ENCODE measurements at places on chromosomes 1 and 21.

- DNase-seq: no peak
Measured at GRCh38 chr1:160761886-160762285, 22.8 kb downstream of the SLAMF7 start.

DNA sequence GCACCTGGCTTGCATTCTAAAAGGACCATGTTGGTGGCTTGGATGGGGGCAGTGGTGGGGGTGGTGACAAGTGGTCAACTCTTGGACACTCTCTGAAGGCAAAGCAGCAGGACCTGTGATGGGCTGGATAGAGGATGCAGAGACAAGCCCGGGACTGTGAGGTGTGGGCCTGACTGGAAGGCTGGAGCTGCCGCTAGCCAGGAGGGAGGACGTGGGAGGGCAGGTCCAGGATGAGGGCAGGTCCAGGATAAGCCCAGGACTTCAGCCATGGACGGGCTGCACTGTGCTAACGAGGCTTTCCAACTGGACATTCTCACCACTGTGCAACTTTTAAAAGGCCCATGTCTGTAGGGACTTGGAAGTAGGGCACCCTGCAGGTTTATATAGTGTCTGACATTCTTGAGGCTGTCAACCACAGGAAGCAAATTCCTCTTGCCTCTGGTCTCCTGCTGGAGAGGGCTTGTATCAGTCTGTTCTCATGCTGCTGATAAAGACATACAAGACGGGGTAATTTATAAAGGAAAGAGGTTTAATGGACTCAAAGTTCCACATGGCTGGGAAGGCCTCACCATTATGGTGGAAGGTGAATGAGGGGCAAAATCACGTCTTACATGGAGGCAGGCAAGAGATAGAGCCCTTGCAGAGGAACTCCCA is 8.3 kb upstream of the C1orf167 start:
- no peak for DNase-seq

DNA sequence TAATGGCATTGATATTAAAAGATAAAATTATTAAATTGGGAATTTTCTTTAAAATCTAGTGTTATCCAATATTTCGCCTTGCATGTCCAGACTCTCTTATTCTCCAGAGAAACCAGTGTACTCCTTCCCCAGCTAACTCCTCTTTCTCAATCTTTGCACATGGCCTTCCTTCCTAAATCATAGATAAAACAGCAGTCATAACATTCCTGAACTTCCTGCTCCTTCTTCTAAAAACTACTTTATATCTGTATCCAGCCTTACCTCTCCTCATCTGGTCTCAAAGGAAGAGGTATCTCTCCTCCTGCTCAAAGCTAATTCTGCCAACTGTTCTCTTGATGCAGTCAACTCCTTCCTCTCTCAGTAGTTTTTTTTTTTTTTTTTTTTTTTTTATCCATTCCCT is 39.5 kb upstream of the NEK7 start:
- DNase-seq: no peak

GRCh38 chr1:36067871-36068270 is 16.0 kb upstream of the TEKT2 start:
- DNase-seq: no peak

DNA sequence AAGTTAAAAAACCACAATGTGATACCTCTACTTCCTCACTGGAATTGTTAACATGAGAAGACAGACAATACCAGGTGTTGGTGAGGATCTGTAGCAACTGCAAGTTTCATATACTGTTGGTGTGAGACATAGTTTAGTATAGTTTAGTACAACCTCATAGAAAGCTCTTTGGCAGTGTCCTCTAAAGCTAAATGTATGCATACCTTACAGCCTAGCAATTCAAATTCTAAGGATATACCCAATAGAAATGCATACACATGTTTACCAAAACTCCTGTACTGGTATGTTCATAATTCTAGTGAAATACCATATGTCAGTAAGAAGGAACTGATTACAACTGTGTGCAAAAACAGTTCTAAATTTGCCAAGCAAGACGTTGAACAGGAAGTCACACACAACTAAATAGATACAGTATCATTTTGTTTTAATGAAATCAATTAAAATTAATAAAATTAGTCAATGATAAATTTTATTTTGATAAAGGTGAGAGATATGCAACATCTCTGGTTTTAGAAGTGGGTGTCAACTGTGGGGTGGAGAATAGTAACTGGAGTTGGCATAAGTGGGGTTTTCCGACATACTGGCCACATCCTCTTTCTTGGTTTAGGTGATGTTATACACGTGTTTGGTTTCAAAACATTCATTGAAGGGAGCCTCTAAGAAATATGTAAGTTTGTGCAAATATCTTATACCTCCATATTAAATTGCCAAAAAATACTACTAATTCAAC is 450.7 kb downstream of the PTPRC start:
- DNase-seq: no peak

- no peak for DNase-seq
Measured at GRCh38 chr1:201450721-201451291, 18.2 kb downstream of the PHLDA3 start.

DNA sequence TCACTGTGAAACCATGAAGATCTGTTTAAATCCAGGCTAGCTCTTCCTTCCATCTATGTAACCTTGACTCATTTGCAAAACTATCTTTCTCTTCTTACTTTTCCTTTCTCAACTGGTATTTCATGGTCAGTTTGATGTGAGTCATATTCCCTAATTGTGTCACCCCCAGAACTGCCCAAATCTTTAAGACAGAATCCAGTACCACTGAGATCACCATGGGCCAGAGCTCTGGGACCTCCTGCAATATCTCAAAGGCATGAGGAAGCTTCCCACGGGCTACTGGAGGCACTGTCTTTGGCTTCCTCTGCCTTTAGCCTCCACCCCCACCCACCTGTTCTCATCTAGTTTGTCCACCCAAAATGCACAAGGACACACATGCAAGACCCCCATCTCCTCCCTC is 274.4 kb upstream of the FMN2 start:
- DNase-seq: no peak

- DNase-seq: no peak
Measured at GRCh38 chr1:220982686-220983085, 103.4 kb downstream of the HLX start.

GRCh38 chr1:5009376-5010065 is 355.1 kb downstream of the AJAP1 start:
- DNase-seq: no peak

GRCh38 chr21:36927719-36928117 is 38.8 kb downstream of the HLCS start:
- peak; percentile 50 for DNase-seq

GRCh38 chr1:32372149-32372756 is 9.9 kb downstream of the TSSK3 start:
- no peak for DNase-seq

DNA sequence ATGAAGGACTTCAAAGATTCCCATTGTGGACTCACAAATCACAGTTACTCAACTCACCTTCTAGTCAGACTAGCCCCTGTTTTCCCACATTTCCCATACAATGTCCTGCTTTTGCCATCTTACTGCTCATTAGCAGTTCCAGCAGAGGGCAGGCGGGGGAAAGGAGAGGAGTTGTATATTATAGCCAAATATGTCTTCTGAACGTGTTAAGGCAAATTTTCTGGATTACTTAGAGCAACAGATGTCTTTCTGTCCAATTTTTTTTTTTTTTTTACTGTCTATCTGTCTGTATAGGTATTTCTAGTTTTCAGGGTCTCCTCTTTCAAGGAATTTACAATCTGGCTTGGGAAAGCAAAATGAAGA is 29.9 kb upstream of the DDAH1 start:
- no peak for DNase-seq

DNA sequence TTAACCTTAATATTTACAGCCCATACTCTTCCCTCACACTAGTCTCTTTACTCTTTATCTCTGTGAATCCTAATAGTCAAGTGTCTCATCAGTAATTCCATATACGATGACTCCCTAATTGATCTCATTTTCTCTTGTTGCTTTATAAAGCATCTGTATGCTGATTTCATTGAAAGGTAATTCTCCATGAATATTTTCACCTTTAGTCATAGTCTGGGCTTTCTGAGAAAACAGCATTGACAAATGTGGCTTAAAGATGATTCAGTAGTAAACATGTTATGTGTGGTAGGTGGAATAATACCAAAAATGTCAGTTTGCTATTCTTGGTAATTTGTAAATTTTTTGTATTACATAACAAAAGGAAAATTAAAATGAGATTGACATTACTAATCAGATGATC is 1176.5 kb downstream of the NCAM2 start:
- DNase-seq: no peak

- DNase-seq: no peak
Measured at GRCh38 chr1:71666609-71667008, 585.8 kb upstream of the ZRANB2 start.

DNA sequence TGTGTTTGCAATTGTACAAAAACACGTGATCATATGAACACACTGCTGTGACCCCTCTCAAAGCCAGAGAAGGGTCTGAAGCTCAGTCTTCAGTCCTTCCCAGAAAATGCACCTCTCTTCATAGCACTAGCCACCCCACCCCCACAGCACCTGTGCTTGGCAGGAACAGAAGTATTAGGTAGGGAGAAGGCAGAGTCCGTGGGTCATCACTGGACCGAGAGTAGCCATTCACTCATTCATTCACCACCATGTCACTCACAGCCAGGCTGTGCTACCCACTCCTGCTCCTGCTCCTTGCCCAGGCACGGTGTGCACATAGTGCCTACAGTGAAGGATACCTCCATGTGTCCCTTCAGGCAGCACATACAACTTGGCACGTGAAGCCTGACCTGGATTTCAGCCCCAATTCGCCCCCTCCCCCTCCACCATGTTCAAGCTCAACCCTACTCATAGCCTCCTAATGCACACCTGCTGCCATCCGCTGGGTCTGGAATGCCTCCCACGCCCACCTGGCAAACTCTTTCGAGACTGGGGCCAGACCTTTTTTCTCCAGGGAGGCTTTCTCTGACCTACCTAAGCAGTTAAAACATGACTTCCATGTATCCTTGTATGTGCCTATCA is 81.9 kb upstream of the GALNT2 start:
- no peak for DNase-seq

- DNase-seq: no peak
Measured at GRCh38 chr1:236165238-236165981, 23.1 kb downstream of the GPR137B start.

DNA sequence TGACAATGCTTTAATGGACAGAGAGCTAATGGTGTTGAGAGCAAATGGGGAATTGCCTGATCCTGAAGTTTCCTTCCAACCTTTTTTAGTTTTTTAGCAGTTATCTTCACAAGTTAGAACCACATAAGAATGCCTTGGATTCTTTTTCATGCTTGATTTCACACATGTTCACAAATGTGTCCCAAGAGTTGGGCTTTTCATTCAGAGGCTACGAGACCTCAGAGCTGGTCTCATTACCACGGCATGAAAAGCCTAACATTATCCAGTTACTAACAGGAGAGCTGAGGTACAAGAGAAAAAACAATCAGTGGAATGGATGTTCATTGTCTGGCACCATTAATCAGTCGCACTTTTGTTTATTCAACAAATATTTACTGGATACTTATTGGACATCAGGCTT is 340.6 kb downstream of the ZNF326 start:
- no peak for DNase-seq
